Cortex of kidney (tissue), 1 donor: ENCODE measurements at places on chromosomes 1 and 21.

DNA sequence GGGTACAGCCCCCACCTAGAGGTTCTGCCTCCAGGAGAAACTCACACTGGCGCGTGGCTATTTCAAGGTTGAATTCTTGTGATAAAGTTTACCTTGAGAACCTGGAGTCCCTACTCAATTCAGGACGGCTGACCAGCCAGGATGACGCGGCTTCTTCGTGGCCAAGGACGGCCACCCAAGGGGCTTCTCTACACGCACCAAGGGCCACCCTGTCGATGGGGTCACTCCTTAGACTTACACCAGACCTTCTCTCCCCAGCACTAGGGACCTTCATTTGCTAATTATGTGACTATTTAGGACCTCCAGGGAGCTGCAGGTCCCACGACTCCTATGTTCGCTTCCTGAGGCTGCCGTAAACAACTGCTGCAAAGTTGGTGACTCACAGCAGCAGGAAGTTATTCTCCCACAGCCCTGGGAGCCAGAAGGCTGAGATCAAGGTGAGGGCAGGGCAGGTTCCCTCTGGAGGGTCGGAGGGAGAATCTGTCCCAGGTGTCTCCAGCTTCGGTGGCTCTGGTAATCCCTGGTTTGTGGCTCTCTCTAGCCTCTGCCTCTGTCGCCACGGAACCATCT is 135.9 kb downstream of the NPHP4 start:
- no peak for DNase-seq

- no peak for DNase-seq
Measured at GRCh38 chr21:32240851-32241687, 37.8 kb downstream of the MIS18A start.

DNA sequence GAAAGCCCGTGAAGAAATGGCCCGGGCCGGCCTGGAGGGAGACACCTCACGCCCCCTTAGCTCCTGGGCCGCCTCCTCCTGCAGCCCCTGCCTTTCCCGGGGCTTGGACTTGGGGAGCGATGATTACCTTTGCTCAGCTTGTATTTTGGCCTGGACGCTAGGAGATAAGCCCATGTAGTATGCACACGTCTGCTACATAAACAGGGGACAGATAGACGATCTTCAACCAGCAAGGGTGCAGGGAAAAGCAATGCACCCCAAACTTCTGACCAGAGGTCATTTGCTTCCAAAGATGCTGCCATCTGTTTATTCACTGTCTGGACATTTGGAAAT is 936 bp downstream of the TP73 start:
- no peak for DNase-seq

DNA sequence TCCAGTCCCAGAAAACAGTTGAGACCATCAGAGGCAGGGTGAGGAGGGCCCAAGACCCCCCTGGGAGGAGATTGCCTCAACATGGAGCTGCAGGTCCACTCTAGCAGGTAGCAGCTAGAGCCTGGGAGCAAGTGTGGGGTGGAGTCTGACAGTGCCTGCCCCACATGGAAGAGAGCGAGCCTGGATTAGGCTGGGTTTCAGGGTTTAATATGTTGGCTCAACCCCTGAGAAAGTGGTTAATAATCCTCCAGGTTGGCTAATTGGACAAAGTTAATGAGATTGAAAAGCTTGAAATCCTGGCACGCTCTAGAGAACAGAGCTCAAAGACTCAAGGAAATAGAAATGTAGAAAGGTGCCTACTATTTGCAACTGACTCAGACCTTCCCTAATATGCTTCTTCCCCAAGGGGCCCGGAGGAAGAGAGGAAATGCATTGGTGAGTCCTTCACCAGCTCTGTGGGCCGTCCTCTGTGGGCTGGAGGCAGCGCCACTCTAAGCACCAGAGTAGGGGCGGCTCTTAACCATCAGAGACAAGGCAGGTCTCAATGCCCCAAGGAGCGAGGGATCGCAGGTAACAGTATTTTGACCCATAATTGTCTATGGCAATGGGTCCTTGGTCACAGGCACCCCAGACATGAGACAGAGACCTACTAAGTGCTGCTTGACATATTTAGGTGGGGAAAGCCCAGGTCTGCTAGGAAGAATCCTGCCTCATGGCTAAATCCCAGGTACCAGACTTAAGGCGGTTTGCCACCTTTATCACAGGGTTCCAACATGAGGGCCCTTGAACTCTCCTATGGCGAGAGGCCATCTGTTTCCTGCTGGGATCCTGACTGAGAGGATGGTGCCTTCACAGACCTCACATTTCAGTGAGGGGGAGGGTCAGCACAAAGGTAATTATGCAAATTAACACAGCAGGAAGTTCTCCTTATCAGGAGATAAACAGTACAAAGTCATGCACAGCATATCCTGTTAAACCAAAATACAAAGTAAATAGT is 33.8 kb downstream of the RSPH1 start:
- no peak for DNase-seq
